CD4-positive, alpha-beta memory T cell (primary cell): ENCODE measurements at places on chromosomes 5 and 9. TPM values are rescaled to one million over a fixed set of nuclear protein-coding genes. Genes with fewer than 3 reads are reported as not detected.

Gene ADAMTS12
- not detected for total RNA-seq

Gene SH2D3C
- 43.4 TPM for total RNA-seq

DNA sequence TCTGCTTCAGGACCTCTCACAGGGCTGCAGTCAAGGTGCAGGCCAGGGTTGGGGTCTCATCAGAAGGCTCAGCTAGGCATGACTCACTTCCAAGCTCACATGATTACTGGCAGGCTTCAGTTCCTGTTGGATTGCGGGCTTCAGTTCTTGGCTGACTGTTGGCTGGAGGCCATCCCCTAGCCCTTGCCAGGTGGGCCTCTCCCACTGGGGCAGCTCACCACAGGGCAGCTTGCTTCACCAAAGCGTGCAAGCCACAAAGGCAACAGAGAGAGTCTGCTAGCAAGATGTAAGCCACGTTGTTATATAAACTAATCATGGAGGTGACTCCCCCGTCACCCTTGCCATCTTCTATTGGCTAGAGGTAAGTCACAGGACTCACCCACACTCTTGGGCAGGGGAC, 14.4 kb downstream of the CPLX2 start:
- DNase-seq, result no peak

GRCh38 chr5:37811866-37812265, 28.0 kb downstream of the GDNF start:
- DNase-seq, result no peak

GRCh38 chr9:9004810-9005209, 1205.2 kb upstream of the DMAC1 start:
- DNase-seq, result no peak

DNA sequence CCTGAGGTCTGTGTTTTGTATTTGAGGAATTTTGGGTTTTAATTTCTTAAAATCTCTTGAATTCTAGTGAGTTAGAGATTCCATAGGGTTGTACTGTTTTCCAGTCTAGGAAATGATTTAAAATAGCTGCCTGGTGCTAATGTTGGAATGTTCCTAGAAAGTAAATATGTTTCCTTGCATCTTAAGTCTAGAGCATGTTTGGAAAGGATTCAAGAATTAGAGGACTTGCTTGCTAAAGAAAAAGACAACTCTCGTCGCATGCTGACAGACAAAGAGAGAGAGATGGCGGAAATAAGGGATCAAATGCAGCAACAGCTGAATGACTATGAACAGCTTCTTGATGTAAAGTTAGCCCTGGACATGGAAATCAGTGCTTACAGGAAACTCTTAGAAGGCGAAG, 41.8 kb downstream of the LMNB1 start:
- DNase-seq, result no peak

- DNase-seq, result no peak
Measured at GRCh38 chr5:172676914-172677475, 35.9 kb downstream of the NEURL1B start.
